IPS DF 19.7 (cell line): ENCODE measurements at places on chromosomes 3 and 15.

- DNase-seq, result no peak
Measured at GRCh38 chr3:70620956-70621355, 308.5 kb upstream of the MDFIC2 start.

- DNase-seq, result no peak
Measured at GRCh38 chr15:80596521-80596976, 98.6 kb upstream of the ABHD17C start.

DNA sequence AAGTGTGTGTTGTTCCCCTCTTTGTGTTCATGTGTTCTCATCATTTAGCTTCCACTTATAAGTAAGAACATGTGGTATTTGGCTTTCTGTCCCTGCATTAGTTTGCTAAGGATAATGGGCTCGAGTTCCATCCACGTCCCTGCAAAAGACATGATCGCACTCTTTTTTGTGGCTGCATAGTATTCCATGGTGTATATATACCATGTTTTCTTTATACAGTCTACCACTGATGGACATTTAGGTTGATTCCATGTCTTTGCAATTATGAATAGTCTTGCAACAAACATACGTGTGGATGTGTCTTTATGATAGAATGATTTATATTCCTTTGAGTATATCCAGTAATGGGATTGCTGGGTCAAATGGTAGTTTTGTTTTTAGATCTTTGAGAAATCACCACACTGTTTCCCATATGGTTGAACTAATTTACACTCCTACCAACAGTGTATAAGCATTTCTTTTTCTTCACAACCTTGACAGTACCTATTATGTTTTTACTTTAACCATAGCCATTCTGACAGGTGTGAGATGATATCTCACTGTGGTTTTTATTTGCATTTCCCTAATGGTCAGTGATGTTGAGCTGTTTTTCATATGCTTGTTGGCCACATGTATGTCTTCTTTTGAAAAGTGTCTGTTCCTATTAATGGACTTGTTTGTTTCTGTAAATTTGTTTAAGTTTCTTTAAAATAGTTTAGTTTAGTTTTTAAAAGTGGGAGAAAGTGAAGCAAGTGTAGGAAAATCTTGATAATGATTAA is 21.9 kb upstream of the SLC30A4 start:
- no peak for DNase-seq

DNA sequence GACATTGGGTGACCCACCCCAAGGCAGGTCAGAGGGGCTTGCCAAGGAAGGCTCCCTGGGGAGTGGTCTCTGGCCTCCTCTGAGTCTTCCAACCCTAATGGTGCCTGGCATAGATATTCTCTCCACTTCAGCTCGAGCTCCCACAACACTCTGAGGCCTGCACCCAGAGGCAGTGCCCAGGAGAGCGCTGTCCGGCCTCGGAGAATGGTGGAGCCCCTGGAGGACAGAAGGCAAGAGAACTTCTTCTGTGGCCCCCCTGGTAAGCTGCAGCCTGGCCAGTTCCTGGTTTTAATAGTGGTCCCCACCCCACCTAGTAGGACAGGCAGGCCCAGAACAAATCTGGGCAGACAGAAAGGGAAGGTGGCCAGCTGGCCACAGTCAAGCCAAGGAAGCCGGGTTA is 7.0 kb downstream of the DISP2 start:
- DNase-seq, result no peak

DNA sequence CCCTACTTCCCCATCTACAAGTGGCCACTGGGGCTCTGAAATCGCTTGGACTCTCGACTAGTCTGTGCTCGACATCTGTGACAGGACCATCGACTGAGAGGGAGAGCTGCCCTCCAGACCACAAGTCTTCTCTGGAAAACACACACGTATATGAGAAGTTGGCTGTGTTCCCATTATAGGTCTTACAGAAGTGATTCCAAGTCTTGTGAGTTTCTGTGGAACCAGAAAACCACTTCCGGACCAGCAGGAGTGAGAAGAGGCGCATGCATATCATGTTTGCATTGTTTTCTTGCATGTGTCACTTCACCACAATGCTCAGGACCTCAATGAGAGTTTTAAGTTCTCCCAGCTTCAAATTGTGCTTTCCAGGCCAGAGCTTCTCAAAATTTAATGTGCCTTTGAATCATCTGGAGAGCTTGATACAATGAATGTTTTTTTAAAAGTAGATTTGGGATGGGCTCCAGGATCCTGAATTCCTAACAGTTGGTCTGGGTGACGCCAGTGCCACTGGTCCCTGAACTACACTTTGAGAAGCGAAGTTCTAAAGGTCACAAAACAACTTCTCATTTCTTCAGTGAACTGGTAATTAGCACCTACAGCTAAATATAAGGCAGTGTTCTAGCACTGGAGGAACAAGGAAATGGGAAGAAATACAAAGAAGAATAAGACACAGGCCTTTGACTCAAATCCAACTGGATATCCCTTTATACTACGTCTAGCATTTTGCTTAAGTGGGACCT is 15.7 kb downstream of the LIPC start:
- no peak for DNase-seq
